IMR-90 (cell line): ENCODE measurements at places on chromosomes 7 and 10.

DNA sequence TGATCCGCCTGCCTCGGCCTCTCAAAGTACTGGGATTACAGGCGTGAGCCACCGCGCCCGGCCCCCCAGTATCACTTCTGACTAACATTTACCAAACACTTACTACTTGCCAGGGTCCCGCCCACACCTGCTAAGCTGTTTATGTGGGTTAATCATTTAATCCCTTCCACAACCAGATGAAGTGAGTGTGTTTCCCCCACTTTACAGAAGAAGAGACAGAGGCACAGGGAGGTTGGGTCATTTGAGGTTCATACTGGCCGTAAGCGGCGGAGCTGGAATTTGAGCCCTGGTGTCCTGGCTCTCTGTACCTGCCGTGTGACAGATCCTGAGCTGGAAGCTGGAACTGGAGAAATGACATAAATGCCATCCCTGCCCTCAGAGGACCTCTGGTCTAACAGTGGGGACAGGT lies 15.1 kb upstream of the VPS37D start:
- no peak for DNase-seq

DNA sequence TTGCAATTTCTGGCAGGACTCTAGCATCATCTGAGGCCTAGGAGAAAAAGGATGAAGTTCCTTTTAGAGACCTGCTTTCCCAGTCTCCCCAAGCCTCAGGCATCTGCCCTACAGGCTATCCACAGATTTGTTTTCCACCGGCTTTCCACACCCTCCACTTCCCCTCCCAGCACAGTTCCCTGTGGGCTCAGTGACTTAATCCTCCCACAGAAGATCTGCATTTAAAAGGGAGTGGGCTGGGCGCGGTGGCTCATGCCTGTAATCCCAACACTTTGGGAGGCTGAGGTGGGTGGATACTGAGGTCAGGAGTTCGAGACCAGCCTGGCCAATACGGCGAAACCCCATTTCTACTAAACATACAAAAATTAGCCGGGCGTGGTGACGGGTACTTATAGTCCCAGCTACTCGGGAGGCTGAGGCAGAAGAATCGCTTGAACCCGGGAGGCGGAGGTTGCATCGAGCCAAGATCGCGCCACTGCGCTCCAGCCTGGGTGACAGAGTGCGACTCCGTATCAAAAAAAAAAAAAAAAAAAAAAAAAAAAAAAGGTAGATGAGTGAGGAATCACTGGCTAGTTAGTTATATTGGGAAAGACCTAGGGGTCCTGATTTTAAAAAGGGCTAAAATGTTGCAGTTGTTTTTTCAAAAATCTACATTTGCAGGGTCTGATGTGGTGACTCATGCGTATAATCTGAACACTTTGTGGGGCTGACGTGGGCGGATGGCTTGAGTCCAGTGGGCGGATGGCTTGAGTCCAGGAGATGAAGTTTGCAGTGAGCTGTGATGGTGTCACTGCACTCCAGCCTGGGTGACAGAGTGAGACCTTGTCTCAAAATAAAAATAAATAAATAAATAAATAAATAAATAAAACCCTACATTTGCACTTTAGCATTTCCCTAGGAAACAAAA lies 119.5 kb downstream of the BAMBI start:
- DNase-seq: peak; percentile 83

GRCh38 chr10:93566435-93567276 lies at the start of gene FFAR4:
TSS of gene FFAR4 (plus strand) at chr10:93566665. CDS start at chr10:93566721, 56 bp downstream.
- DNase-seq: no peak

DNA sequence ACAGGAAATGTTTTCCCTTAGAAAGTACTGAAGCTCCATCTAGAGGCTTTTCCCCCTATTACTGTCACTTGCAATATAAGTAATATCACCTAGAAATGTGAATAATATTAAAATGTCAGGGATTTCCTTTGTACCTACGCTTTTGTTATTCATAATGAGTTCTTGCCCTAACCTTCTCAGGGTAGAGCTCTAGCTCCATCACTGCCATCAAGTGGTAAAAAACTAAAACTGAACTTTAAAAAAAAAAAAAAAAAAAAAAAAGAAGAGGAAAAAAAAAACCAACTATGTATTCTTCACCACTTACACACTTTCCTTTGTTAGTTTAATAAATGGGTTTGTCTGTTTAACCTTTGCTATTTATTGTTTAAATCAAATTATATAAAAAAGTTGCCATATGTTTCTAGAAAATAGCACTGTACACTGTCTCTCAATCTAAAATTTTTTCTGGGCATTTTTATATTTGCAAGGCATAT lies 49.9 kb downstream of the DNAJC1 start:
- peak; percentile 61 for DNase-seq

- DNase-seq: no peak
Measured at GRCh38 chr10:127649642-127650041, 87.3 kb upstream of the FOXI2 start.

DNA sequence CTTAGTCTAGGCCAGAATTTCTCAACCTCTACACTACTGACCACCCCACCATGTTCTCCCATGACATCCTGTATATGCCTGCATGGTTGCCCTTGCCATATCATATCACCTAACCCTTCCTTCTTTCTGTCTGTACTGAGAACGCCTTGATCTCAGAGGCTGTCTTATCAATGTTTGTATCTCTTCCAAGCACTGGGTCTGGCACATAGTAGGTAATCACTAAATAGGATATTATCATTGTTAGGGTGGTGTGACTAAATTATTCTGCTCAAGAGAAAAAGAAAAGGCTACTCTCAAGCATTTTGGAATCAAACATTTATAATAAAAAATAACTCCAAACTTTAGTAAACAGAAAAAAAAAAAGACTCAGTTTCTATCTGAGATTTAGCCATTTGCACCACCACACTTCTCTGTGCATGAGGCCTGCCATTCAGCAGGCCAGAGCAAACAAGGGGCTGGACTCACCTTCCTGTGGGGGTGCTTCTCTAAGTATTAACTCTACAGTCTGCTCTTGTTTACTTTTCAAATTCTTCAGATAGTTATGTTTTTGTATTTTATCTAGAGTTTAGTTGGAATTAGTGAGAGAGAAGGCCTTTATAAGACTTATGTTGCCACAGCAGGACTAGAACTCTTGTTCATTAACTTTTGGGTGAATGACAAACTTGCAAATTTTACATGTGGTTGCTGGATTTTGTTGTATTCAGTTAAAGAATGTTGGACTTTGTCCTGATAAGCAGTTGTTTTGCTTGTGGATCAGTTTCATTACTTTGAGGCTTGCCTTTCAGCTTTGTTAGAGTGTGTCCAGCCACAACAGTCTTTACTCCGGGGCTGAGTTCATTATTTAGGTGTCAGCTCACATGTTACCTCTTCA lies 5.4 kb downstream of the AGBL3 start:
- DNase-seq: no peak

- no peak for DNase-seq
Measured at GRCh38 chr7:103349805-103350204, 2.4 kb downstream of the PSMC2 start.

DNA sequence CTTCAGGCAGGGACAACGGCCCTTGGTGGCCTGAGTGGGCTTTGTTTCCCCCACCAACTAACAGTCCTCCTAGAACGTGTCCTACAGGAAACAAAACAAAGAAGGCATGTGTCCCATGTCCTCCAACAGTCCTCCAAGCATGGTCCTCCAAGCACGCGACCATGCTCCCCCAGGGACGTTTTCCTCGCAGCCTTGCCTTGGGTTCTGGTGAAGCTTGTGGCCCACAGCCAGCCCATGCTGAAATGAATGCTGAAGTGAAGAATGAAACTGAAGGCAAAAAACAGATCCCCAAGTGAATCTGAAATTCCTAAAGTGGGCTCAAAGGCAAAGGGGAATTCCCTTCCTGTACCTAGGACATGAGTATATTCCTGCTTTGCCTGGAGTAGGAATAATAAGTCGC lies 176.6 kb downstream of the JCAD start:
- no peak for DNase-seq
